Activated T-cell treated with anti-CD3 and anti-CD28 coated beads, Interleukin-2, amount 50 U/mL, for 72 hours (primary cell): ENCODE measurements at places on chromosomes 1 and 21.

GRCh38 chr1:99326215-99326949, 62.1 kb downstream of the PLPPR4 start:
- no peak for DNase-seq

- DNase-seq, result no peak
Observed at GRCh38 chr1:4760088-4760487, 105.7 kb downstream of the AJAP1 start.

DNA sequence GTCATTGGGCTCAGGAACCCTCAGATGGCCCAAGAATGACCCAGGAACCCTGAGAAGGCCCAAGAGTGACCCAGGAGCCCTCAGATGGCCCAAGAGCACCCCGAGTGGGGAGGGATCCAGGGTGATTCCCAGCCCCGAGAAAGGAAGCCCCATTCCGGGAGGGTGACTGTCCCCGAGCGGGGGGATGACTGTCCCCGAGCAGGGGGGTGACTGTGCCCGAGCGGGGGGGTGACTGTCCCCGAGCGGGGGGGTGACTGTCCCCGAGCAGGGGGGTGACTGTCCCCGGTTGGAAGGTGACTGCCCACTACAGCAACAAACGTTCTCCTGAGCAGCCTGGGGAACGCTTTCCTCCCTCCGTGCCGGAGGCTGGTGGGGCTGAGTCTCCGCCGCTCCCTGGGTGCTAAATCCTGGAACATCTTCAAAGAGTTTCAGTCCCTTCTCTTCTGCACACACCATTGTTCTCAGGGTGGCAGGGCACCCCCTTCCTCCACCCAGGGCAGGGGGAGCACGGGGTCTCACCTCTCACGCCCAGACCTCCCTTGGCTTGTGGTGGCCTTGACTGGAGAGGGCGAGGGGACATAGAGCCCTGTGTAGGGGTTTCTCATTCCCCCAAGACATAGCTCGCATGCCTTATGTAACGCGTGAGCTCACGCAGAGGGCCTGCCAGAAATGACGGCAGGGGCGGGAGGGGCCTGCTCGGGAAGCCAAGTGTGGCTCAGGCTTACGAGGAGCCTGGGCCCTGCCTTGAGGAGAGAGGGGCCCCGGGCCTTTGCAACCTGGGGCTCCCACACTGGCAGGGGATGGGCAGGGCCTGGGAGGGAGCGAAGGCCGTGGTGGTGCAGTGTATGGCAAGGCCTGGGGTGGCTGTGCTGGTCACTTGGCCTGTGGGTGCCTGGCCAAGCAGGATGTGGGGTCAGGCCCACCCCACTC, 14.3 kb upstream of the SKI start:
- DNase-seq, result no peak

- no peak for DNase-seq
Observed at GRCh38 chr1:1183833-1184775, 10.4 kb downstream of the TTLL10 start.

GRCh38 chr1:162605225-162605927, 26.9 kb upstream of the DDR2 start:
- no peak for DNase-seq

DNA sequence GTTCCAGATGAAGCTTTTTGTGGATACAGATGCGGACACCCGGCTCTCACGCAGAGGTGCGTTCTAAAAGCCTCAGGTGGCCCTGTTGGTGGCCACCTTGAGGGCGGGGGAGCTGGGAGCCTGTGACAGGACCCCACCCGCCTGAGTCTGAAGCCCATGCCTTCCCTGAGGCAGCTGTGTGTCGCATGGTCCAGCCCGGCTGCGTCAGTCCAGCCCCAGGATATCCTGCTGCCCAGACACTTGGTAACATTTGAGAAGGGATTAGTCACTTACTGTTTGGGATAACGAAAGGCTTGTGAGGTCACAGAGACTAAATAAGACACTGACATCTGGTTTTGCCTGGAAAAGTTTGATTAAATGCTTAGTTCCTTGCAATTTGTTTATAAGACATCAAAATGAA, 68.9 kb downstream of the UCK2 start:
- DNase-seq, result no peak

DNA sequence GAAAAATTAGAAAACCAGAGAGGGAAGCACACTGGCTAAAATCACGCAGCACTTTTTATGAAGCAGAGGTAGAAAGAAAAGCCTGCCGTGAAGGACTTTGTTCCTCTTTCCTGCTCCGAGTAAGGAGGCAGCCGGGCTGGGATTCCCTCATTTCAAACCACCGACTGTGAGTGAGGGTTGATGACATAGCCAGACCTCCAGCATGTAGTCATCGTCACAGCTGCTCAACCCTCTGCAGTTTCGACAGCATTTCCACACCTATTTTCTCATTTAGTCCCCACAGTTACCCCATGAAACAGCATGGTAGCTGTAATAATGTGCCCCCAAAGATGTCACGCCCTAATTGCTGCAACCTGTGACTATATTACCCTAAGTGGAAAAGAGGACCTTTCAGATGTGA, 35.3 kb downstream of the FCRL5 start:
- DNase-seq, result no peak

GRCh38 chr1:90336552-90337324, 341.8 kb downstream of the ZNF326 start:
- DNase-seq, result no peak

DNA sequence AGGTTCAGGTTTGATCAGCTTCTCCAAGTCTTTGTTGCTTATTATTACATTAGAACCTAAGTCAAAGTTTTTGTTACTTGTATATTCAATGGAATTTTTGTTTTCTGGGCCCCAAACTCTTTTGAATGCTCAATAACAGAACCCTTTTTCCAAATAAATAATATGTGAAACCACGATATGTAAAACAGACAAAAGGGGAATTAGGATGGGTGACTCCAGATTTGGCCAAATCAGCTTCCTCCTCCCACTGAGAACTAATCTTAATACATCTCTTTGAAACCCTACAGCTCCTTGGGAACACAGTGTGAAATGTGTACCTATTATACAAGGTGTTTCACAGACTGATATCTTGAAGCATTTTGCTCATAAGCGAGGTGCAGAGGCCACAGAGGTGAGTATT, 67.0 kb upstream of the TNFSF18 start:
- DNase-seq, result no peak

GRCh38 chr1:99963041-99963795, 6.6 kb upstream of the SLC35A3 start:
- no peak for DNase-seq

DNA sequence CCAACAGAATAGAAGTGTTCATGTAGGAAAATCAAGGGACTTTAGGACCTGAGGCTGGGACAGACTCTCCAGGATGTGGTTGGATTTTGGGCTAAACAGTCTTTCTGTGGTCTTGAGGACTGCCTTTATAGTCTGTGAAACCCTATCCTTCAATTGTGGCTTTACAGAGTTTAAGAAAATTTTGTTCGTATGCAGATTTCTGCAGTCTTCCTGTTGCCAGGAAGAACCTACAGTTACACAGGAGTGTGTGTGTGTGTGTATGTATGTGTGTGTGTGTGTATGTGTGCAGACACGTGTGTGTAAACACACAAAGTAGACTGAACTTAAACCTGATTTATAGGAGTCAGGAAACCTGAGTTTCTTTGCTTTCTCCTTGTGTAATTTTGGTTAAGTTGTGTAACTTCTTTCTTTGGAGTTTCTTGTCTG, 22.8 kb downstream of the NEK7 start:
- no peak for DNase-seq

DNA sequence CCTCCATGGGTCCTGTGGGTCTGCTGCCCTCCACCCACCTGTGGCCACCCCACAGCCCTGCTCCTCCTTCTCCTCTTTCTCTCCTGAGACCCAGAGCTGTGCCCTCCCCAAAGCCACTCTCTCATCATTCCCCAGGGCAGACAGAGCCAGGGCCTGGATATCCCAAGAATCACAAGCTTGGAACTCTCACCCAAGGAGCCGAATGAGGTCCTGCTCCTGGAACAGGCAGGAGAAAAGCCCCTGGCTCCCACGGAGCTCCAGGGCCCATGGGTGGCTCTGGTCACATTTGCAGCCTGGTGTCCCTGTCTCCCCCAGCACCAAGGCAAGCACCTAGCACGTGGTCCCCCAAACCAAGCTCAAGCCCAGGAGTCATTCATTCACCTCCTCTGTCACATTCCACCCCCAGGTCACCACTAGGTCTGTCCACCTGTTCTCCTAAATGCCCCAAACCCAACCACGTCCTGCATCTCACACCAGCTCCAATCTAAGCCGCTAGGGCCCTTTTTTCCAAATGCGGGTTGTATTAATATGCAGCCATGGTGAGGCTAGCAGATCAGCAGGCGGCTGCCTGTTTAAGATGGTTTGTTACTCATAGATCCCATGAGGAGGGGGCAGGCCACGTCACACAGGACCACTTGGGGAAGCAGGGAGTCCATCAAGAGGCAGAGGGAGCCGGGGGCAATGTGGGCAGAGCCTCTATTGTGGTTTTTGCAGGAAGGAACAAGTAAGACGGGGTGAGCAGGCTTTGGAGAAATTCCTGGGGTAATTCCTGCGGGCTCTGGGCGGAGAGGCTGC, 215.5 kb upstream of the VAMP3 start:
- no peak for DNase-seq

DNA sequence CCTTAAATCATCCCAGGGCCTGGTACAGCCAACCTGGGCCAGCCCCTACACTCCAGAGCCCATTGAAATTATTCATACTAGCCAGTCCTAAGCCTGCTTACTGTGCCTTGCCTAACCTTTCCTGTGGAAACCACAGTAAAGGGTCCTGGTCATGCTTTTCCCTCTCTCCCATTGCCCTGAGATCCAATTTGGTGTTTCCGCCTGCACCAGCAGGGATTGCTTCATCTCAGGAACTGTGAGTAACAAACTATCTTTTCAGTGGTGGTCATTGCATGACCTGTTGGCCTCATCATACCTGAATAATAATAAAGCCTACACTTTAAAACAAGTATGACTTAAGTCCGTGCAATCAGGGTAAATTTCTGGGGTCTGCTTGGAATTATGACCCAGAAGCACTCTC, 18.7 kb upstream of the GALNT2 start:
- DNase-seq, result no peak
